ENCODE measurements at places on chromosomes 16 and 17.
A peak's percentile ranks its signal among the peaks of the same experiment; 100 is the strongest.

DNA sequence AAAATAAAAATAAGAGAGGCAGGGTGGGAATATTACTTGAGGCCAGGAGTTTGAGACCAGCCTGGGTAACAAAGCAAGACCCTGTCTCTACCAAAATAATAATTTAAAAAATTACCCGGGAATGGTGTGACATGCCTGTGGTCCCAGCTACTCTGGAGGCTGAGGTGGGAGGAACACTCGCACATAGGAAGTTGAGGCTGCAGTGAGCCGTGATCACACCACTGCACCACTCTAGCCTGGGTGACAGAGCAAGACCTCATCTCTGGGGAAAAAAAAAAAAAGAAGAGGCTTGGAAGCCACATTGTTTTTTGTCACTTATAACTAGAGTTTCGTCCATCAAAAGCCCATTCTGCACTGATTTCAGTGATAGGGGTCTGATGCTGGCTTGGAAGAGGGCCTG is 3.3 kb upstream of the TMEM235 start:
- DNase-seq = no peak

DNA sequence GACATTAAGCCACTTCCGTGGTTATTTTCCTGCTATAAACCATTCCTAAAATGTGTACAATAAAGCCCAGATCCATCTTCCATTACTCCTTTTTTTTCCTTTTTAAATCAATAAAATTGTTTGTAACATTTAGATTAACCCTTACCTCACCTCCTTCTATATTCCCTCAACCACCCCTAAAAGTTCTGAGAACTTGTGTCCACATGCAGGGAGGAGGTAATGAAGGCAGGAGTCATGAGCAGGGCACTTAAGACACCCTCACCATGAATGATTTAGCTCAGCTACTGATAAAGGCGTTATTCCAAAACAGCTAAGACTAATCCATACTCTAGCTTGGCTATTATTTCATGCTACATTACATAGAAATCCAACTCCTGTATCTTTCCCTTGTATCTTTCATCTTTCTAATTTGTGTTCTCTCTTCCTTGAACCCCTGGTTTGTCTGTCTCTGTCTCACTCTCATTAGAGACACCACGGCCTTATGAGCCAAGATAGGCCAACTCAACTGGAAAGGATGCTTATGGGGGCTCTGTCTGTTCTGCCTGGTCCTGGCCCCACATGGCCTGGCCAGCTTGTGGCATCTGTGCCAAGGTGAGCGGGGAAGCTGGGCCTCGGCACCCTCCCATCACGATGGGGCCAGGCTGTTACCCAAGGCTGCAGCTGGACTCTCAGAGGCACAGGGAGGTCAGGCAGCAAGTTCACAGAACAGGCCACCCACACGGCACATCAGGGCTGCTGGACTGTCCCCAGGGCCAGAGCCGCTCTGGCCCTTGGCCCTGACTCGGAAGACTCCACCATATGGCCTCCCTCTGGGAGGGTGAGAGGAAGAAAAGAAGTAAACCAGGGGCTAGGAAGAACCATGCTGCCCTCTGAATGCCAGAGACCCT is 294.4 kb downstream of the SOX9 start:
- no peak for DNase-seq

GRCh38 chr17:77279448-77280303 is 138.9 kb downstream of the SEC14L1 start:
- no peak for DNase-seq

DNA sequence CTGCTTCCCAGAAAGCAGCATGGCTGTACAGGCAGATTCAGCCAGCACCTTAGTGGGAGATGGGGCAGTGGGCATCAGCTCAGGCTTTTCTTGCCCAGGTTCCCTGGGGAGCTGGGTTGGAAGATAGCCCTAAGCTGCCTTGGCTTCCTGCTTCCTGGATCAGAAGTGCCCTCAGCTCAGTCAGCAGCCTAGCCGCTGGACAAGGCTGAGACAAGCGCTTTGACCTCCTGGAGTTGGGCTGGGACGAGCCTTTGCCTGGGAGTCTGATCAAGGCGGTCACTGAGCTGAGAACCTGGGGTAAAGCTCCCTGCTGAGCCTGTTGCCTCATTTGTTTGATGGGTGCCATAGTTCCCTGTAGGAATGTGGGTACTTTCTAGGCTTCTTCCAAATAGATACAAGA is 190.0 kb downstream of the RAB11FIP4 start:
- no peak for DNase-seq

DNA sequence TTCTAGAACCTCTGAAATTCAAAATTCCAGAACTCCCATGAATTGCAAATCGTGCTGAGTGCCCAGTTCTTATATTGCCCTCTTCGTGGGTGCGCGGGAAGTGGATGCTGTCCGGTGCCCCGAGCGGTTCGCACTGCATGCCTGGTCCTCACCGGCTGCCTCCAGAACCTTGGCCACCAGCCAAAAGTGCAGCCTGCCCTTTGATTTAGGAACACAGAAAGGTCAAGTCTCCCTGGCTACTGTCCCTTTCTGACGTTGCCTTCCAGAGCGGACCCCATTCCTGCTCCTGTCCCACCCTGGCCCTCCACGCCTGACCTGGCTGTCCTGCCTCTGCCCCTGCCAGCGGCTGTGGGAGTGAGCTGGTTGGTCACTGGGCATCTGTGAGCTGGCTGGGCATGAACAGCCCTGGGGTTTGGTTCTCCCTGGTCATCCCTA is 9.7 kb downstream of the NEUROD2 start:
- no peak for DNase-seq

- no peak for DNase-seq
These were observed 153.8 kb downstream of the SNX11 start for GRCh38 chr17:48261297-48261880.

- DNase-seq = no peak
These were observed 170.4 kb downstream of the ZFHX3 start for GRCh38 chr16:72877374-72878028.

DNA sequence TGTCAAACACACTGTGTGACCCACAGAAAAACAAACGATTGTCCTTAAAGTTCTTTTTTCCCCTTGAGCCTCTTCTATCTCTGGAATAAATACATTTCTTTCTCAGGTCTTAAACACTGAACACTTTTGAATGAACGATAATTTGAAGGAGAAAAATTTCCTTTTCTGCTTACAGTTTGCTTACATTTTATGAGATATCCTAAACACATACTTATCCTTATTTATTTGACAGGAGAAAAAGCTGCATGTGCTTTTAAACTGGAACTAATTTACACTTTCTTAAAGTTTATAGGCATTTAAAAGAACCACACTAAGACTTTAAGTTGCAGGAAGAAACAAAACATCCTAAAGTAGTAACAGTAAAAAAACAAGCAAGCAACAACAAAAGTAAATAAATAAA is 4.7 kb upstream of the IGF2BP1 start:
- DNase-seq = no peak

GRCh38 chr17:7393613-7394451 is 493 bp downstream of the PLSCR3 start:
- DNase-seq = peak; percentile 63

DNA sequence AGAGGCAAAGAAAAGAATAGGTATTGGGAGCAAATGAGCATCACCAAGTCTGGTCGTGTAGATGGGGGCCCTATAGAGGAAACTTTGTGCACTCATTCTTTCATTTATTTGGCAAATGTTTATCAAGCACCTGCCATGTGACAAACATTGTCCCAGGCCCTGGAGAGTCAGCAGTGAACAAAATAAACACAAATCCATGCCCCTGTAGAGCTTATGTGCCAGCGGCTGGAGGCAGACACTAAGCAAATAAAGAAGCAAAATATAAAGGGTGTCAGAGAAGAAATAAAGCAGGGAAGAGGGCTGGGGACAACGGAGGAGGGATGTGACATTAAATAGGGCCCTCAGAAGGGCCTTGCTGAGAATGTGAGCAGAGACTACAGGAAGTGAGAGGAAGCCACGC is 45.5 kb downstream of the KATNIP start:
- DNase-seq = no peak

GRCh38 chr17:27514595-27515413 is 58.6 kb downstream of the KSR1 start:
- DNase-seq = no peak

GRCh38 chr16:85750827-85751697 is at the start of gene C16orf74:
Gene C16orf74 (minus strand): TSS chr16:85751096. CDS start chr16:85735217, 15,879 bp downstream.
- DNase-seq = peak; percentile 64

DNA sequence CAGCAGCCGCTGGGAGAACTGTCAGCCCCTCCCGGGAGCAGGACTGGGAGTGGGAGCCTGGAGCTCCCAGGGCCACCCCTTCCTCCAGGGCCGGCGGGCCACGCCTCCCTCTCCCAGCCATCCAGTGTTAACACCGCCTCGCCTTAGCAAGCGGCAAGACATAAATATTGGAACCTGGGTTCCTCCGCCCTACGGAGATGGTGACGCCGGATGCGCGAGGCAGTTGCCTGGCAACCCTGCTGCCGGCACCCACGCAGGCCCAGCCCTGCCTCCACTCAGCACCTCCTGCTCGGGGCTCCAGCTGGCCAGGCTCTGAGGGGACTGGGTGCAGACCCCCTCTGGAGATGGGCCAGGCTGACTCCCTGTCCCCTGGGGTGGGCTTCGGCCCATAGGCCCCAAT is 27.4 kb upstream of the CACNA1H start:
- DNase-seq = no peak

GRCh38 chr17:60436676-60437075 is 14.4 kb downstream of the CHCT1 start:
- DNase-seq = no peak

All from GM12892 (cell line).